Aorta (tissue), 5 donors: ENCODE measurements at places on chromosomes 6 and 20. TPM values are rescaled to one million over a fixed set of nuclear protein-coding genes. Genes with fewer than 3 reads are reported as not detected.

Gene ARMC2
- total RNA-seq, result 12.3 TPM

Gene PEDS1
- total RNA-seq, result 22.6 TPM

Gene HRH3
- not detected for total RNA-seq

- no peak for DNase-seq
These were observed 597.9 kb downstream of the RNF144B start for GRCh38 chr6:18985061-18985460.

DNA sequence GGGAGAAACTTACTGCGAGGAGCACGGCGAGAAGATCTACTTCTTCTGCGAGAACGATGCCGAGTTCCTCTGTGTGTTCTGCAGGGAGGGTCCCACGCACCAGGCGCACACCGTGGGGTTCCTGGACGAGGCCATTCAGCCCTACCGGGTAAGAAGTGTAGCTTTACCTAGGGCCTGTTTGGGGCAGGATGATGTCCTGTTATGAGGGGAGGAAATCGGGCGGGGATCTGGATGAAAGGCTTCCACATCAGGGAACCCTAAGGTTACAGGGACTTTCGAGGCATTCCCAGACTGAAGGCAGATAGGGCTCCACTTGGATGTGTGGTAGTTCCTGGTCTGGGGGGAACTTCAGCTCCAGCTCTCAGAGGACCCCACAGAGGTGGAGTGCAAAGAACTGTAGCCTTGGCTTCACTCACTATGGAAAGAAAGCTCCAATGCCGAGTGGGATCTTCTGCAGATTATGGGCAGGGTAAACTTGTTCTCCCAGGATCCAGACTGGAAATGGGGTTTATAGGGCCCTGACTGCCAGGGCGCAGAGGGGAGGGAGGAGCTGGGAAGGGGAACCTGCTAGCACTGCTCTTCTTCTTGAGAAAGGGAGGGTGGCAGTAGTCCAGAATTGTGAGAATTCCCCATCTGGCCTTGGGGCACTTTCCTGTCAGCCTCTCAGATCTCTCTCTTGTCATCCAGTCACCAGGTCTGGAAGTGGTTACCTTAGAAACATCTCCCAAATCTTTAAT, 740 bp downstream of the TRIM15 start:
- DNase-seq, result no peak

DNA sequence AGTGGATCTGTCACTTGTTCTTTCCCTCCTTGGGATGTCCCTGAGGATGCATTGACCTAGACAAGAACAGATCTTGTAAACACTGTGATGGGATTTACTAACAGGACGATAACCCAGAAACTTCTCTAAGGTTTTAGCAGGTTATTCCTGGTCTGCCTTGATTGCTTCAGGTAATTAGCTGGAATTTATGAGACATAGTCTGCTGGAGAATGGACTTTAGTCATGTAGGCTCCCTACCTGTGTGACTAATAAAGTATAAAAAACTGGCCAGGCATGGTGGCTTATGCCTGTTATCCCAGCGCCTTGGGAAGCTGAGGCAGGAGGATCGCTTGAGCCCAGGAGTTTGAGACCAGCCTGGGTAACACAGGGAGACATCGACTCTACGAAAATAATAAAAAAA, 96.1 kb downstream of the PAK5 start:
- DNase-seq, result no peak

- no peak for DNase-seq
These were observed 131.6 kb downstream of the RFX6 start for GRCh38 chr6:117008618-117009017.

GRCh38 chr6:119527231-119527578, 177.6 kb upstream of the MAN1A1 start:
- DNase-seq, result no peak

- no peak for DNase-seq
These were observed 18.6 kb upstream of the CST3 start for GRCh38 chr20:23656372-23656771.

- DNase-seq, result no peak
These were observed 113.2 kb upstream of the KCNG1 start for GRCh38 chr20:51135926-51136715.

- DNase-seq, result no peak
These were observed 65.3 kb upstream of the RNF146 start for GRCh38 chr6:127201321-127201720.
